GM03348 (cell line): ENCODE measurements at places on chromosomes 2 and 18.
A peak's percentile ranks its signal among the peaks of the same experiment; 100 is the strongest.

DNA sequence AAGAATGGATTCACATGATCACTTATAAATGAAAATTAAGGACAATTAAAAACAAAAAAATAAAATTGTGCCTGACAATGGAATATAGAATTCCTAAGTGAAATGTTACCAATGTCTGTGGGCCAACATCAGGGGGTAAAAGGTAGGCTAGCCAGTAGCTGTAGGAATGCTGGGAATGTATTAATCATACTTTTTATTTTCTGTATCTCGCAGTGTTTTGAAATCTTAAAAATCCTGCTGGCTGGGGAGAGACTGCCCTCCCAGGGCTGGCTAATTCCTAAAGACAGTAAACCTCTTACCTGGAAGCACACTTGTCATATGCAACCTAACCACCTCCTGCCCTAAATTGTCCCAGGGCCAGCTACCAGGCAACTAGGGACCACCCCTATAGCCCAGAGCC is 69.8 kb downstream of the REV1 start:
- DNase-seq, result peak; percentile 64

- no peak for DNase-seq
Observed at GRCh38 chr18:66621816-66622576, 18.1 kb upstream of the CDH19 start.

DNA sequence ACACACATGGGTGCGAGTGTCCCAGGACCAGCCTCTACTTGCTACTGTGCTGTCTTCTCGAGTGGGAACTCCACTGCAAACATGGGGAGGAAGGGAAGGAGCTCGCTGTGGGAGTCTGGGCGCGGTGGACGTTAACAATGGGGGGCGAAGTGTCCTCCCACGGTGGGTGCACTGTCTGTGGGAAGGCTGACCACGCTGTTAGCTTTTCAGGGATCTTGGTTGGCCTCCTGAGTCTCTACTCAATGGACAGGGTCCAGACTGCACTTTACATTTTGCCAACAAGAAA is 146.7 kb downstream of the MBP start:
- no peak for DNase-seq

- DNase-seq, result peak; percentile 77
Observed at GRCh38 chr2:65367524-65367923, 64.9 kb downstream of the SPRED2 start.

DNA sequence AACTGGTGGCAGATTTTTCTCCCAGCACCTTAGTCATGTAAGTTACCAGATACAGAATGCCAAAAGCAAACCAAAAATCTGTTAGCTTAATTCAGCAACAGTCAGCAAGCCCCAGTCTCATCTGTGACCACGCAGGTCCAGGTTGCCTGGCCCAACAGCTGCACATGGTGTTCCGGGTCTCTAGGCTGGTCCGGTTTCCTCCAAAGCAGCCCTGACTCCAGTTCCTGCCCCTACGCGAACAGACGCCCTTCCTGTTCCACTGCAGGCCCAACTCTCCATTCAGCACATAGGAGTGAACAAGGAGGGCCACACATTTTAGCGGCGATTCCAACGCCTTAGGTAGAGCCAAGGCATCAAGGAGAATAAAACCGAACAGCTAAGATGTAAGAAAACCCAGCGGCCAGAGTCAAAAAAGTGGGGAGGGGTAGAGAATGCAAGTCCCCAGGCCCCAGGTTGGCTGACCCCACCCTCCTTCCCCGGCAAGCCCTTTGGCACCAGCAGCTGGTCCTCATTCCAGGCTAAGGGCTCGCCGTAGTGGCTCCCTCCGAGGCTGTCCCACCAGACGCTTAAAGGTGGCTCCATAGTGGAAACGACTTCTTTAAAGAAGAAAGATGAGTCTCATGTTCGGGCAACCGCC is 1.5 kb downstream of the STK25 start:
- DNase-seq, result no peak

- DNase-seq, result no peak
Observed at GRCh38 chr2:139230881-139231280, 450.7 kb upstream of the NXPH2 start.

DNA sequence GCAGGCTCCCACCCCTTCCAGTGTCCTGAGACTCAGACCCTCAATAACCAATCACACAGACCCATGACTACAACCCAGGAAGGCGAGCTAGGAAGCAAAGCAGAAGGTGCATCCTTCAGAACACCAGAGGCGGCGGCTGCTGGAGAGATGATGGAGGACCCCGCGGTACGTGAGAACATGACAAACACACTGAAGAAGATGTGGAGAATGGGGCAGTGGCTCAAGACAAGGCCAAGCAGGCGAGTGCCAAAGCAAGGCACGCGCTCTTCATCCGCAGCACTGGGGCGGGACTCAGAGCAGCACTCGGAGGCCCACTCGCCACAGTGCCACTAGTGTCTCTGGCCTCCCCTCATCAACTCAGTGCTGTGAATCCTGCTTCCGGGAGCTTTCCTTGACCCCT is 13.7 kb downstream of the ERFE start:
- no peak for DNase-seq

DNA sequence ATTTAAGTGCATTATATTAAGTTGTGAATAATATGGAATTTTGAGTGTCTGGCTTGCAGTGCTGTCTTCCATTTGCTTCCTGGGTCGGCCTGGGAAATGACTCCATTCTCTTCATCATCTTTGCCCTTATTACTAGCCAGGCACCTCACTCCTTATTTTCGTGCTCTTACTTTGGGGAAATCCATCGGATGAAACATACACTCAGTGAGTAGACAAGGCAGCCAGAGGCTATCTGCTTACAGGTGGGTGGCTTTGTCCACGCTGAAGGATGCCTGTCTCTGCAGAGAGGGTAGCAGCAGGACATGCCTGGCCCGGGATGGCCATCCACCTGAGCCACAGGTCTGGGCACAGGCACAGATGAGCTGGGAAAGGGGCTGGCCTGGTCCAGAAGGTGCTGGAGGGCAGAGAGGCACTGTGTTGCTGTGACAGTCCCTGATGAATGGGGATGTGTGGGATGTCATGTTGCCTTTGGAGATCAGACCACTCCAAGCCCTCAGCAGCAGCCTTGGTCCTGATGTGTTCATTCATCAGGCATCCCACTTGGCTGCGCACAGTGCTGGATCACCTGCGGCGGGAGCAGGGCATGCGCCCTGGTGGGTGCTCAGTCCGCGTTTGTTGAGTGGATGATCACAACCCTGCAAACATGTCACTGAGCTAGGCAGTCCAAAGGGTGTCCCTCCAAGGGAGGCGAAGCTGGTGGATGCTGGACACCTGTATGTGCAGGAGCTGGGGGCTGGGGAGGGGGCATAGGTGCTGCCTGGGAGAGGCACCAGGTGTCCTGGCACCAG is 236.0 kb downstream of the LDLRAD4 start:
- no peak for DNase-seq

- DNase-seq, result no peak
Observed at GRCh38 chr2:239722760-239723470, 302.2 kb downstream of the NDUFA10 start.

DNA sequence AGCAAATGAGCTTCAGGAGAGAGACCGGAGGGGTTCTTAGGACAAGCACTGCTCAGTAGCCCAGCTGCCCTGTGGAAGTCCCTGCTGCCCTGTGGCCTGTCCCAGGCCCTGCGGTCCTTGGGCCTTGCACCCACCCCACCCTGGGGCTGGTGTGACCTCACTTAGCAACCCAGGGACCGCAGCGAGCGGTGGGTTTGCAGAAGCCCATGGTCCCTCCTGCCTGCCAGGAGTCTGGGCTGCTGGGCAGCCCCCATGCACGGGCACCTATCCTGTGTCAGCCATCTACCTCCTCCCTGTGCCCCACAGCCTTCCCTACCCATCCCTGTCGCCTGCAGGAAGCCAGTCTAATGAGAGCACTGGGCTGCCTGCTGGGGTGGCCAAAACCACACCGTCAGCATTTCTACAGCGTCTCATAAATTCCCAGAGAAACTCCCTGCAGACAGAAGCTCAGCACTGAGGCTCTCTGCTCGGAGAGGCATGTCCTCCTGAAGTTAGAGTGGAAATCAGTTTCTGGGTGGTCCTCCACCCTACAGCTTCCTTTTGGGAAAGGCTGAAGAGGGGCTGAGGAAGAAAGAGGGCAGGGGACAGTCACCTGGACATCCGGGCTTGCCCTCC is 231.1 kb upstream of the HS6ST1 start:
- no peak for DNase-seq

- DNase-seq, result no peak
Observed at GRCh38 chr2:57726294-57726693, 320.3 kb upstream of the VRK2 start.

- DNase-seq, result no peak
Observed at GRCh38 chr2:36185624-36186023, 170.0 kb upstream of the CRIM1 start.

GRCh38 chr18:55275039-55275901 is 312.7 kb downstream of the TCF4 start:
- peak; percentile 56 for DNase-seq

DNA sequence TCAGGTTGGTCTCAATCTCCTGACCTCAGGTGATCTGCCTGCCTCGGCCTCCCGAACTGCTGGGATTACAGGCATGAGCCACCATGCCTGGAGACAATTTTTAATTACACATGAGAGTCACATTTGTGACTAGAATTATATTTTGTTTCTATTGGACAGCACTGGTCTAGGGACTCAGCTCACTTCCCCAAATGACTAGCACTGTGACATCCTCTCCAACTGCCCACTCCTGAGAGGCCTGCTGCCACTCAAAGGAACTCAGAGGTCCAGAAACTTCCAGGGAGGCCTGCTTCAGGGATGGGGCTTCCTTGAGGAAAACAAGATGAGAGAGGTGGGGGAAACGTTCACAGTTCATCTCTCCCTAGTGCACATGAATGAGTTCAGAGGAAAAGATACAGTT is 29.5 kb downstream of the TMEM163 start:
- DNase-seq, result no peak

DNA sequence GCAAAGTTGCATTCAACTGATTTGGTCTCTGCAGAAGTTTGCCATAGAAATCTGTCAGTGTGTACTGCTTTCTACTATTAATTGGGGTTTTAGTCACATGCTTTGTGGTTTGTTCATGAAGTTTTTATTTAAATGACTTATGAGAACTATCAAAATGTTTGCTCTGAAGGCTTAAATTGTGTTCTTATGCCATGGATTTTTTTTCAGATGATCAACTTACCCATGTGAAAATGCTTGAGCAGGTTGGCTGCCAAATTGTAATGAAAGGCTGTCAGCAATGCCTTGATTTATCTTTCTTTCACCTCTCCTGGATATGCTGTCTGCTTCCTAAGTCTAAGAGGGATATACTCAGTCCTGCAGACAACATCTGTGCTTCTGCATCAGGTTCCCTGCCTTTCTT is 50.7 kb downstream of the FMNL2 start:
- DNase-seq, result no peak

GRCh38 chr2:181262782-181263181 is 194.4 kb upstream of the ITGA4 start:
- no peak for DNase-seq

- DNase-seq, result peak; percentile 53
Observed at GRCh38 chr2:151138507-151138906, 123.2 kb downstream of the RBM43 start.

DNA sequence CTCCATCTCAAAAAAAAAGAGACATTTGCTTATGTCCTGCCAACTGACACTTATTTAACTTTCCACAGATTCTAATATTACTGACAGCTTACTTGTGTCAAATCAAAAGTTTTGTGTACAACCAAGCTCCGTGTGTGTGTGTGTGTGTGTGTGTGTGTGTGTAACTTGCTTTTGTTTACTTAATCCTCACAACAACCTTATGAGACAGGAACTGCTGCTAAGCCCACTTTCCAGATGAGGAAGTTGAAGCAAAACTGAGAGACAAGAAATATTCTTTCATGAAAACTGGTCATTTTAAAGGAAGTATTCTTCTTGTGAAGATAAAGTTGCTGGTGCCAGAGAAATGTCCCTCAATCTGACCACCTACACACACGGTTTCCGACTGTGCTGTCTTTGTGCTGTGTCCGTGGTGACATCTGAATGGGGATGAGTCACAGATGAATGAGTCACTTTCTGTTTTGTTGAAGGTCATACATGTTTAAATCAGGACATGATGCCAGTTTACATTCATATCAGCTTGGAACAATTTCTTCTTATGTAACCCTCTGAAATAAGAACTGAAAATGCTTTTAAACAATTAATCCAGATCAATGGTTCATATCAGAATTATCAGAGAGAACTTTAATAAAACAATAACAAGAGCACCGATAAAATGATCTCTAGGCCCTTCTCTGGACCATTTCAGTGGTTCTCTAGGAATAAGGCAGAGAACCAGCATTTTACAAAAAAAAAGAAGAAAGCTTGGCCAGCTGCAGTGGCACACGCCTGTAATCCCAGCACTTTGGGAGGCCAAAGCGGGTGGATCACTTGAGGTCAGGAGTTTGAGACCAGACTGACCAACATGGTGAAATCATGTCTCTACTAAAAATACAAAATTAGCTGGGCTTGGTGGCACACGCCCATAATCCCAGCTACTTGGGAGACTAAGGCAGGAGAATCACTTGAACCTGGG is 95.5 kb downstream of the THNSL2 start:
- no peak for DNase-seq

- peak; percentile 4 for DNase-seq
Observed at GRCh38 chr2:96163768-96164429, 18.7 kb upstream of the DUSP2 start.

DNA sequence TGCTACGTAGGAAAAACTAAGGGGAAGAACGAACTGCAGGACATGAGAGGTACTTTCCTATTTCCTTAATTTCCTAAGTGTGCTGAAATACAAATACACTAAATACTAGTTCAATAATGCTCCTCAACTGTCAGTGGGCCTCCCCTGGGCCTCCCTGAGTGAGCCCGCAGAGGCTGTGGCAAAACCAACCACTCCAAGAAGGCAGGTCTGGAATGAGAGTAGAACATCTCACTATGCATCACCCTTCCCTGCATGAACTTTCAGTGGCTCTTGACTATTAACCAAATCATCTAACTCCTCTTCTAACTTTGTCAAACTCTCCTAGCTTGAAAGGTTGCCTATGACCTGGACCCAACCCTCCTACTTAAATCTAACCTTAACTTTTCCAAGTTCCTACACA is 84.6 kb downstream of the THADA start:
- no peak for DNase-seq

GRCh38 chr2:134231965-134232340 is 21.9 kb upstream of the MGAT5 start:
- DNase-seq, result peak; percentile 36

DNA sequence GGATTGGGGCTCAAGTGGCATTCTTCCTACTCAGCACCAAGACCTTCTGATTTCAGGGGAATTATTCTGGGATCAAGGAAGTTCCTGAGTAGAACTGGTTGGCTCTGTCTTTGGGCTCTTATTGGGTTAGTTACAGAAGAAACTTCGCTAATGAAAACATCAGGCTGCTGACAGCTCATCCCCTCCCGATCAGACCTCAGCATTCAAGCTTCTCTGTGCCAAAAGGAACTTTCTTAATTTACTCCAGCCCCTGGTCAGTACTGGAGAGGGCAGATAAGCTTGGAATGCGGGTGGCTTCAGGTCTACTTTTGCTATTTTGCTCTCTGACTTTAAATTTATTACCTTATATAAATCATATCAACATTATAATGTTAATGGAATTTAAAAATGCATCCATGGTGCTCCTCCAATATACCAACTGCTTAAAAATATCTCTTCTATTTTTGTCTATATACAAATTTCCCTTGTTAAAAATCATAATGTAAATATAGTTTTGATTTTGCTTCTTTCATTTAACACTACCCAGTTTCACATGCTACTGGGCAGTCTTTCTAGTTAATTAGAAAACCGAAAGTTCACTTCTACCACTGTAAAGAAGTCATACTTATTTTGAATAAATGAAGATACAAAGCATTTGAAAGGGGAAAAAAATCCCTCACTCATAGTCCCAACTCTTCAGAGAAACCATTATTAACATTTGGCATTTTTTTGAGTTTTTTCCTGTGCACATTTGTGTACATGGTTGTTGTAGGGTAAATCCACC is 34.4 kb downstream of the PCARE start:
- DNase-seq, result peak; percentile 45
